ENCODE measurements at places on chromosomes 3 and 15.

- no peak for DNase-seq
Measured at GRCh38 chr3:146972726-146973125, 367.6 kb upstream of the PLSCR5 start.

- no peak for DNase-seq
Measured at GRCh38 chr15:74726774-74727164, 1.4 kb upstream of the CYP1A1 start.

GRCh38 chr3:46113608-46114007 lies 86.3 kb upstream of the XCR1 start:
- no peak for DNase-seq

DNA sequence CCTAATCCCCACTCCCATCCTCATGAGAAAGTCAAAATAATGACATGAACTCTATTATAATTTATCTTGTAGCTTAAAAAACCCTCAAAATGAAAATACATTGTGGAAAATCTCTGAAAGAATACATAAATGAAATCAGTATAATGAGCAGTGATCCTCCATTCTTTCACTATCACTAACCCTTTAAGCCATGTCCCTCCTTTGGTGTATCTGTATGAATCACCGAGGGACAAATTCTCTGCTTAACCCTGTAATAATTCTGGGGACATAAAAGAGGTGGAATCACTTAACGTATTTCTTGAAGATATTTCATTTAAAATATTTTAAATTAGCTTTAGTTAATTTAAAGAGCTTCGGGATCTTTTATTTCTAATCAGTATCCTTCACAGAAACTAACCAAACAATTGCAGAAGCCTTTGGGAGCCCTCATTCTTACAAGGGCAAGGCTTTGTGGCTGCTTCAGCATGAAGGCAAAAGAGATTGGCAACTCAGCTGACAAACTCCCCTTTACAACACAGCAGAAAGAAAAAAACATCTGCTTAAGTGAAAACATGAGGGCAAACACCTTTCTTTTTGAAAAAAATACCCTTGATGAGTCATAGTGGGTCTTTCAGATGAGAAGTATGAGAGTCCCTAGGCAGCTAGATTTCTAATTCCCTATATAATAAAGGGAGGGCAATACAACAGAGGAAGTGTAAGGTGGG lies 44.0 kb upstream of the ALCAM start:
- no peak for DNase-seq

DNA sequence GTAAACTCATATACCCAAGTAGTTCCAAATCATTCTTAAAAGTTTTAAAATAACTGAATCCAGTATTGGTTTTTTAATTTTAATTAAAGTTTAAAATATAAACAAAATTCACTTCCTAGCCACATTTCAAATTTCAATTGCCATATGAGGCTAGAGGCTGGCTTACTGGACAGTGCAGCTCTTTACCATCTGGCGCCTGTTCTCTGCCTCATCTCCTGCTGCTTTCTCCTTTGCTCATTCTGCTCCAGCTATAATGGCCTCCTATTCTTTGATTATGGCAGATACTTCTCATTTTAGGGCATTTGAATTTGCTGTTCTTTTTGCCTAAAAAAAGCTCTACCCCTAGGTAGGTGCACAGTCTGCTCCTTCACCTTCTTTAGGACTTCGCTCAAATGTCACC lies 19.1 kb downstream of the ARMC8 start:
- DNase-seq = no peak

DNA sequence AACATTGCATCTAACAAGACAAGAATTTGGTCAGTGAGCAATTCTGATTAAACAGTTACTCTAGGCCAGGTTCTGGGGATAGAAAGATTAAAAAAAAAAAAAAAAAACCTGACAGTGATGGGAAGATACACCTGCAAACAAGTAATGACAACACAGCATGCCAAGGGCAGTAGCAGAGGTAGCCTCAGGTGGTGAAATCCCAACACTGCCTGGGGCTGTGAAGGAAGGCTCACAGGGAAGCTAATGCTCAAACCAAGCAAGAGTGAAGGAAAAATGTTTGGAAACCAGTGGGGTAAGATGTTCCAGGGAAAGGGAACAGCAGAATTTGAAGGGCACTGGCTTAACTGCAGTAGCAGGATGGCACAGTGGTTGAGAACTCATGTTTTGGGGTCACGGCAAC lies 8.9 kb downstream of the RTP2 start:
- DNase-seq = no peak

- no peak for DNase-seq
Measured at GRCh38 chr3:5366746-5367145, 179.2 kb downstream of the EDEM1 start.

- DNase-seq = no peak
Measured at GRCh38 chr3:132033471-132033870, 1.3 kb downstream of the CPNE4 start.

GRCh38 chr15:36921484-36922091 lies 178.8 kb downstream of the MEIS2 start:
- DNase-seq = no peak

GRCh38 chr15:94887391-94887790 lies 656.0 kb downstream of the MCTP2 start:
- DNase-seq = no peak

GRCh38 chr3:128112357-128112968 lies 11.1 kb downstream of the RUVBL1 start:
- DNase-seq = peak; percentile 7

DNA sequence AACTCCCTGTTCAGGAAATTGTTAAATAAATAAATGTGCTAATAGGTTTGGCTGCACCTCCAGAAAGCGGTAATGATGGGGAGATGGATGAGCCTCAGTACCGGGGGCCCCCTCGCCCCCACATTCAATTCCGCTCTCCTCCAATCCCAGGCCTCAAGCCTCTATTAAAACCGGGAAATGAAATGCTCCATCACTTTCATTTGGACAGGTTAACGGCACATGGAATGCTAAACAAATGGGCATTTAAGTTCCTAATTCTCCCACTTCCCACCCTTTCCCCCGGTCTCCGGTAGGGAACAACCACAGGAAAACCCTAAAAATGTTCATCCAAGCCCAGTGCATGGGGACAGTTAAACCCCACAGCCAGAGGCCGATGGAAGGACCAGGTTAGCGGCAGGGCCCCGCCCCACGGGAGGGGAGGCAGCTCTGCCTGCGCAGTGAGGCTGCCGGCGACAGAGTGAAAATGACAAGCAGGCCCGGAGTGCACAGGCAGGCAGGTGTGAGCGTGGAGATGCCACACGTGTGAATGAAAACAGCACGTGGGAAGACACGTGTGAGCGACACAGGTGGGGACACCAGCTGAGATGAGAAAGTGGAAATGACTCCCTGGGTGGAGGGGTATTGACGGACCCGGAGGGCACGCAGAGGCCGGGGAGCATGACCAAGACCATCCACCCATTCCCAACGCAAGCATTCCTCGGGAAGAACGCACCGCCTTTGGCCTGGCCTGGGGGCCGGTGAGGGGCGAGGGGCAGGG lies 28.1 kb downstream of the RNU5B-1 start:
- DNase-seq = no peak

DNA sequence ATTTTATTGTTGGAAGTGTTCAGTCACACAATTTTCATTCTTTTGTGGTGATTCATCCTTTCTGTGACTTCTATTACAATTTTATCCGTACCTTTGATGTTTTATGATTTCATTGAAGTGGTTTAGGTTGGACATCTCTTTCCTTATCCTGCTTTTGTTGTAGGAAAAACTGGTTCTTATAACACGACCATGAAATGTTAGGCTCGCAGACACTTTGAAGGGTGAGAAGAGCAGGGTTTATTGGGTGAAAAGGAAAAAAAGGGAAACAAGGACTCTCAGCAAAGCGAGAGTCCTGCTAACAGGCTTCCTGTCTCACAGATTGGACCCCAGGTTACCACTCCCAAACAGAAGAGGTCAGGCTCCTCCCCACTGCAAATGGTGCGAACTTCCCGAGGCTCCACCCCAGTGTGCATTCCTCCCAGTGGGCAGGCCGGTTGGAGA lies 257.4 kb downstream of the STXBP5L start:
- DNase-seq = no peak

DNA sequence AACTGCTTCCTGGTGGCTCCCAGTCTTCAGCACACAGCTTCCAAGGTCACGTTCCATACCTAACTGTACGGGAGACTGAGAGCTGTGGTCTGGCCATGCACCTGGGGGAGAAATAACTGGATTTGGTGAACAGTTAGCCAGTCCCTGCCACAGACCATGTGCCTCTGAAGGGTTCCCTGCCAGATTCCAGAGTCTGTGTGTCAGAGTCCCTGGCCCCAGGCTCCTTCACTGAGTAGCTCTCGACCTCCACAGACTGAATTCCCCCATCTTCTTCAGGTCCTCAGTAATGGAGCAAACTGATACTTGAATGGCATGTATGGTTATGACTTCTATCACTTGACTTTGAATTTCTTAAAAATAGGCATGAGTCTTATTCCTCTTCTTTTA lies 17.5 kb downstream of the MKRN2OS start:
- no peak for DNase-seq

- no peak for DNase-seq
Measured at GRCh38 chr15:33152502-33153109, 41.9 kb downstream of the FMN1 start.

- no peak for DNase-seq
Measured at GRCh38 chr3:98540346-98540745, 8.6 kb downstream of the GPR15 start.

GRCh38 chr3:102020735-102021134 lies 171.4 kb downstream of the NFKBIZ start:
- DNase-seq = no peak

DNA sequence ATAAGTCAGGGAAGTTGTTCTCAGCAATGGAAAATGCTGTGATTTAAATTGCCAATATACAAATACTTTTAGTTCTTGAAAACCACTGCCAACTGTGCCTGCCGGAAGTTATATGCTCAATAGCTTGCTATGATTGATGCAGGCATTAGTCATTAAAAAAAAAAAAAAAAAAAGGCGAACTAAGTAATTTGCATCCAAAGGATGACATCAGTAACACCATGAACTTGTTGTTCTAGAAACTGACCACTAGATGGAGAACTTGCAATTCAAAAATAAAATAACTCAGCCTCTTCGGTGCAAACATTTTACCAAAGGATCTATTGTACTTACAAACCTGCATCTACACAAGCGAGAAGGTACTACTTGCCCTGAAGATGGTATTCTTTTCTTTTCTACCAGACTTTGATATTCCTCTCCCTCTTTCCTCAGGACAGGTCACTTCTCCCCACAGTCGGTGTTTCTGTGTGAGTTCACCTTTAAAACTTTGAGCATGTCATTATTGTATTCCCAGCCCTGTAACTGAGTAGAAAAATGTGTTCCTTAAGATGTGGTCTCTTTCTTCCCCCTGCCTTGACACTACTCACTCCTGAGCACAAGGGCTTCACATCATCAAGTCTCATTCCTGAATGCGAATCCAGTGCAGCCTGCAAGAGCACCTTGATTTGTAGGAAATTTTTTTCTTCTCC lies 115.0 kb upstream of the VEPH1 start:
- DNase-seq = no peak

DNA sequence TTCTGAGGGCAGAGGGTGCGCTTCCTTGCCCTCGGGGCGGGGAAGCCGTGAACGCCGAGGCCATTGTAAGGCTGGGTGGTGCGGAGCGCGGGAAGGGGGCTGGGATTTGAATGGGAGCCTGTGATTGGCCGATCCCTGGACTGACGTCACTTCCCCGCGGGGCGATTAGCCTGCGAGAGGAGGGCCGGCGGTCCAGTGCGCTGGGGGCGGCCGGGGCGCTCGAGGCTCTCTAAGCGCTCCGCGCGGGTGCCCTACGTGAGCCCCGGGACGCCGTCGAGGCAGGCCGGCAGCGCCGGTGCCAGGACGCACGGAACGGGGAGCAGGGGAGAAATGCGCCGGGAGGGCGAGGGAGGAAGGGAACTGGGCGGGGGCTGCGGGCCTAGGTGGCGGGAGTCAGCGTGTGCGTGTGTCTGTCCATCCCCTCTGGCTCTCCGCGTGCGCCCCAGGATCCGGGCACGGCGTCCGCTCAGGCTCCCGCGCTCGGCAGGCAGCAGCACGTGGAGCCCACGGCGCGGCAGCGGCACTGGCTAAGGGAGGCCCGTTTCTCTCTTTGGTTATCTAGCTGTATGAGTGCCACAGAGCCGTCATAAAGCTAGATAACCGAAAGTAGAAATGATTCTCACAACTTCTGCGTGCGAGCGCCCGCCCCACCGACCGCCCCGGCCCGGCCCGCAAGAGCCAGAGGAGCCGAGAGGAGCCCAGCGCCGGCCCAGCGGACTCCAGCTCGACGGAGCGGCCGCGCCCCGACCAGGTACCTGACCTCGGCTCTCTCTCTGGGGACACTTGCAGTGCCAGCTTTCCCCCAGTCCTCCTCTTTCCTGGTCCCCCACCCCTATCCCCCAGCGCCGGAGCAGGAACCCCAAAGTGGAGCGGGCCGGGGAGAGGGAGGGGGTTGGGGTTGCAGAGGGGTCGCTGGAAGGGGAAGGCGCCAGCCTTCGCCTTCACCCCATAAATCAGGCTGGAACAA lies 33.1 kb upstream of the POLG start:
- peak; percentile 20 for DNase-seq

DNA sequence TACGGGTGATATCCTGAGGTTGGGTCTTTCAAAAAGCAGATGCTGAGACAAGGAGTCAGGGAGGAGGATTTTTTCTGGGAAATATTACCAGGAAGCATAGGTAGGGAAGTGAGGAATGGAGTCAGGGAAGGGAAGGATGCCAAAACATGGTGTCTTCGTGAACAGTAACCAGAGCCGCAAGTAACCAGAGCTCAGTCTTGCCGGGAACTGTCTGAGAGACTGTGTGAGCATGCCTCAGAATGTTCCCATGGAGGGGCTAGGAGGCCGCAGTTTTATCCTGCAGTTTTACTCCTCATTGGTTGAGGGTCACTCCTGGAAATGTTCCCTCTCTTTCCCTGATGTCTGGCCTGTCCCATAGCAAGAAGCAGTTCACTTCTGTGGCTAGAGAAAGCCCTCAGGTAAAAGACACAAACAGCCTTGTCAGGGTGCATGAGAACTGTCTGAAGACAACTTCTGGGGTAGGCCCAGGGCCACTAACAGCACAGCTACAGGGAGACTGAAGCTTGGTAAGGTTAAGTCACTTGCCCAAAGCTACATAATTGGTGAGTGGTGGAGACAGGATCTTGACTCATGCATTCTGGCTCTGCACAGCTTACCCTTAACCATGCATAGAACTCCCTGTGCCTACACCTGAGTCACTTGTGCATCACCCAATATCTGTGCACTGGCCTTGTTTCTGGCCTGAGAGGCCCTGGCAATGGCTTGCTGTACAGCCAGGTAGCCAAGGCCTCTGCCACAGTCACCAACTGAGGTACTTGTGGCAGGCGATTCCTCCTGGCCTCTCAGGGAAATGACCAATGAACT lies 76.3 kb upstream of the FRMD4B start:
- no peak for DNase-seq
